ENCODE measurements at places on chromosomes 11 and 22.
A peak's percentile ranks its signal among the peaks of the same experiment; 100 is the strongest.

DNA sequence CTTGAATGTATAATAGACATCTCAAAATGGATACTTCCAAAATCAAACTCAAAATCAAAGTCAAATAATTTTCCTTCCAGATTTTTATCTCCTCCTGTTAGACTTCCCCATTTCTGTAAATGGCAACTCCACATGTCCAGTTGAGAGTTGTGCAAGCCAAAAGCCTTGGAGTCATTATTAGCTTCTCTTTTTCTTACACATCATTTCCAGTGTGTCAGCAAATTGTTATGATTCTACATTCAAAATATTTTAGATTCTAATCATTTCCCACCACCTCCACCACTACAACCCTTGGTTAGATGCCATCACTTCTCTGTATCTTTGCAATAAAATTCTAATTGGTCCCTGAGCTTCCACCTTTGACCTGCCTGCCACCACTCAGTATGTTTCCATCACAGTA lies 155.7 kb downstream of the CNTN5 start:
- no peak for DNase-seq

DNA sequence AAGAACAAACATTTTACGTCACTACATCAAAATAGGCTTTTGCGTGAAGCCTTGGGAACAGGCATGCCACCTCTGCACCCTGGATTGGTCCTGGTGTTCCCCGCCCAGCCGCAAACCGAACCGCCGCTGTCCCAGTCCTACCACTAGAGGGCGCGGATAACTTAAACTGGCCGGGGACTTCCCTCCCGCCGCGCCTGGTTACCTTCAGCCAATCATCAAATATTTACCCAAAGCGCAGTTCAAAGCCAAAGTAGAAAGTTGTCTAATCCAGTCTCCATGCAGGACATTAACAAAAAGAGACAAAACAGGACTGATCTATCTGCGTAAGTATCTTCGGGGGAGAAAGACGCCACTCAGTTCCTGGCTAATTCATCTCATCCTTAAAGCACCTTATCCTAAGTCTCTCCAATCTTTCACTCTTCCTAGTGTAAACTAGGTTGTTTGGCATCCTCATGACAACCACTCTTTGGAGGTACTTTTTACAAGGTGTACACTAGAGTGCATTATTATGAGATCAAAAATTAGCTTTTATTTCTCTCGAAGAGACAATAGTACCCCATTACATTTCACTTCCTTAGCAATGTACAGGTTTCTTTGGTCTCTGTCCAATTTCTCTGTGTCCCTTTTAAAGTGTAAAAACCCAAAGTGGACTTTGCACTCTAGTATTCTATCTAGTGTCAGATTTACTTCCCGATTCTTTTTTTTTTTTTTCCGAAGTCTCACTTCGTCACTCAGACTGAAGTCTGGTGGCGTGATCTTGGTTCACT lies 3.9 kb upstream of the CRY2 start:
- DNase-seq, result peak; percentile 32

- no peak for DNase-seq
Observed at GRCh38 chr11:34915136-34916014, 804 bp downstream of the APIP start.

GRCh38 chr11:72460091-72460647 lies 25.8 kb upstream of the CLPB start:
- no peak for DNase-seq

DNA sequence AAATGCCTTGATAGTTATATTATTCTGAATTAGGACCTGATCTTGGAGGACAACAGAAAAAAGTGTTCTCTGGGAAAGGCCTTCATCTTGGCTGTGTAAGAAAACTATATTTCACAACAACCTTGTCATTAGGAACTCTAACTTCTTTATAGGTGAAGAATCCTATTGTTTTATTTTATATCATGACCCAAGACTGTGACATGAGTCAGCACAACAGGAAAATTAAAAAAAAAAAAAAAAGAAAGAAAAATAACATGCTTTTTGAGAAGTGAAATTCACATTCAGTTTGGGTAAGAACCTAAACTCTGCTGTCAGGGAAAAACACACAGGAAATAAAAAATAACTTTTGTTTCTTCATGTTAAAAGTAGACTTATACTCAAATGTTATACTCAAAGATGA lies 11.7 kb upstream of the FOLR2 start:
- DNase-seq, result no peak

DNA sequence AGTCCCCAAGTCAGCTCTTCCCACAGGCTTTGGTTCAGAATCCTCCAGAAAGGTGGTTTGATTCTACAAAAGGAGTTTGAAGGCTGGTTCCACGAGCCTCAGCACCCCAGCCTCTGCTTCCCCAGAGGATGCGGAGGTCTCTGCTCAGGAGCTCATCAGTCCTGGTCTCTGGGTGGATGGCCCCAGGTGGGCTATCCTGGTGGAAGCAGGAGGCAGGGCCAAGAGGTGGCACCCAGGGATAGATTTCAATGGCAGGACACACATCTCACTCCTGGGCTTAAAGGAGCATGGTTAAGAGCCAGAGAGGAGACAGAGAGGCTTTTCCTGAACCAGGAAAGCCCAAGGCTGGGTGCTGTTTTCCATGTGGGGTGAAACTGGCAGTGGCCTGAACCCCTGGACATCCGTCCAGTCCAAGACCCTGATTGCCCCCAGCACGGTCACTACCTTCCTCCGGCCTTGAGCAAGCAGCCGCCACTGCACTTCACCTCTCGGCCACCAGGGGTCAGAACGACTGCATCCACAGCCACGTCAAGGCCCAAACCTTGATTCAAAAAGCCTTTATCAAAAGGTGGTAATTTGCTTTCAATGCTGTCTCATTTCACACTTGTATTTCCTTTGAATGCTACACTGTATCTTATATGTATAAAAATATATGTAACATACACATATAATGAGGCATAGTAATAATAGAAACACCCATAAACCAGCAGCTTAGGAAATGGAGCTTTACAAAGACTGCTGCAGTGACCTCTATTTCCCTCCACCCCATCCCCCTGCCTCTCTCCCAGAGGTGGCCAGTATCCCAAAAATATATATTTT lies 19.3 kb upstream of the FXYD2 start:
- DNase-seq, result peak; percentile 25

DNA sequence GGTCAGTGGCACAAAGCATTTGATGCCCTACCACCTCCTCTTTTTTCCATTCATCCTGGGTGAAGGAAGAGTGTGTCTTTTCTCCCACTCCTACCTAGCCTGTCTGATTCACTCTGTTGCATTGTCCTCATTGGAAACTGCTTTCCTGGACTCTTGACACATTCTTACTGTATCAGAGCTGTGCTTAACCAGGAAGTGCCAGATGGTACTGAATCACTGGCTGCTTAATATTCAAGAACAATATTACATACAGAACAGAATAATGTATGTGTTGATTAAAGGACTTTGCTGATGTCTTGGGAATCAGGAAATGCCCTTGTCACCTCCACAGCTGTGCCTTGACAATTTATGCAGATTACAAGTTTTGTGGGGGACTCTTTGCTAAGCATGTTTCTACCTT lies 44.4 kb downstream of the SVIP start:
- DNase-seq, result no peak

GRCh38 chr22:26524870-26525269 lies 12.6 kb upstream of the TFIP11 start:
- no peak for DNase-seq

DNA sequence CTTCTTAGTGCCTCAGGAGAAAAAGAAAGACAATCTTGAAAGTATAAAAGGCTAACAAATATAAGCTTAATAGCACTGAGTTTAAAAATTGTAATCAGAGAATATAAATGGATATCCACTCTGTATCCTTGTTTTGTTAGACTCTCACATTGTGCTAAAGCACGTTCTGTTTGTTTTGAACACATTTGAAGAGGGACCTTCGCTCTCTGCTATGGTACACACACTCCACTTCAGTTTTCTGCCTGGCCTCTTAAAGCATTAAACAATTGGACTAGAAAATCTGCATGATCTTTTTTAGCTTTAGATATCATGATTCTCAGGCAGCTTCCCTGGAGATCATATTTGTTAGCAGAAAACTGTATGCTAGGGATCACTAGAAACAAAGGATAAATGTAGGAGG lies 40.3 kb upstream of the PGR start:
- DNase-seq, result no peak

DNA sequence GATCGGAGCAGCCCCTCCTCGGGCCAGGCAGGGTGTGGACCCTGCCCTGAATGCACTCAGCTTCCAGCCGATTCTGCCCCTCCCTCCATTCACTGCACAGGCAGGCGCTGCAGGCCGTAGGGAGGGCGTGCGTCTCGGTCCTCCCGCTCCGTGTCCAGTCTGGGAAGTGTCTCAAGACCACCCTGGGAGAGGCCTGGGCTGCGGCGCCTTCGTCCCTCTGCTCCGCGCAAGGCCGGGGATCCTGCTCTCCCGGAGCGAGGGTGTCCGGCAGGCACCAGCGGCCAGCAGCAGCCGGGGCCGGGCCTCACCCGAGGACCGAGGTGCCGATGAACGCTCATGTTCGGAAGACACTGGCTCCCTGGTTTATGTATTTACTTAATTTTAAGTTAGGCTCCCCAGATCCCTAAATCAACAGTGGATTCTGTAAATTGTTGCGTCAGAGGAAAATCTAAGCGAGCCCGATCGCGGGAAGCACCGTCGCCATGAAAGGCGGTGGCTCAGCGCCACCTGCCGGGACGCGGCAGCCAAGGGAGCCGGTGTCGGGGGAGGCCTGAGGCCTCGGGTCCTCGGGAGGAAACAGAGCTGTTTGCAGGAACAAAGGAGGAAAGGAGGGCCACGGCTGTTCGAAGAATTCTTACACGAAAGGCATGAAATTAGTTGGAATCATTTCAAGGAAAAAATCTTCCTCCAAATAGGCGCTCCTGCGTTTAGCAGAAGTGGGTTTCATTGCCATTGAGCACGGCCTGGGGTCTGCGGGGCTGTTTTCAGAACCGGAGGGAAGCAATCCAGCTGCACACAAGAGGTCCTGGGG lies 195.3 kb downstream of the BRD1 start:
- DNase-seq, result peak; percentile 42

DNA sequence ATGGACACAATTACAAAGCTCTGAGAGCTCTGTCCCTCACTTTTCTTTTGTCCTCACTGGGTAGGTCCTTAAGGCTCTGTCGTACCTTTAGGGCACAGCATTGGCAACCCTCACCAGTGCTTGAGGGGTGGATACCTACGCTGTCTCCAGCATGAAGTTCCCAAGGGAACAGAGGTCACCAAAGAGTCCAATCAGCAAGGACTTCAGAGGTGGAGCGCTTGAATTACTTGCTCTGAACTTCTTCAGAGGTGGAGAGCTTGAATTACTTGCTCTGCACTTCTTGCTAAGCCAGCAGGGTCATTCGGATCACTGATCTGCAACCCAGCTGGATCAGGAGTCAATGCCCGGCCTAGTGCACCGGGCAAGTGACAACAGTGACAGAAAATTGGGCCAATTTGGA lies 35.1 kb downstream of the RRP7A start:
- no peak for DNase-seq

DNA sequence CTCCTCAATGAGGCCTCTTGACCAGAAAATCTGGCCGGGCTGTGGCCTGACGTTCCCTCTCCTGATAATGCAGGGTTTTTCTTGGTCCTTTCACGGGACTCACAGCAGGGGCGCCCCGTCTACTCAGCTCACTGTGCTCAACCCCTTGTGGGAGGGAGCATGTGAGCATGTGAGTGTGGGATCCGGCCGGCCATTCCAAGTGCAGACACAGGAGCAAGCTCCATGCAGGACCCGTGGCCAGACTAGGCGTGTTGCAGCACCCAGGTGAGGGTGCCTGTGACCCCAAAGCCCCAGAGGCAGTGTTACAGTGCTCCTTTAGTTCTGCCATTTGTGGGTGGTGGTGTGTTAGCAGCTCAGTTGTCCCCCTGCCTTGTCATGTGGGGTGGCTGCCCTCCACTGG lies 18.0 kb downstream of the DHCR7 start:
- DNase-seq, result no peak

- no peak for DNase-seq
Observed at GRCh38 chr11:62678433-62678769, 472 bp downstream of the UBXN1 start.

DNA sequence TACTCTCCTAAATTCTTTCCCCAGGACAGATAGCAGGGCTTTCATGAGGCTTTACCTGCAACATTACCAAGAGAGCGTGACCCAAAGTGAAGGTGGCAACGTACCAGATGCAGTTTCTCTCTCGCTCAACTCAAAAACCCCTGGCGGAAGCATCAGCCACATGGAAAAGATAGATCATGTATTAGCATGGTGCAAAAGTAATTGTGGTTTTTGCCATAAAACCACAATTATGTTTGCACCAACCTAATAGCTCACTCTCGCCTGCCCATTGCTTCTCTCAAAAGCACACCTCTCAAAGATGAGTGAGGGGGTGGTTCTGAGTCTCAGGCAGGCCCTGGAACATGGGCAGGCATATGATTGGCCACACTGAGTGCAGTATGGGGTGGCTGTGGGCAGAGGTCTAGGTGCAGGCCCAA lies 7.0 kb downstream of the MS4A6A start:
- no peak for DNase-seq

GRCh38 chr11:109251230-109251629 lies 170.8 kb upstream of the C11orf87 start:
- no peak for DNase-seq

DNA sequence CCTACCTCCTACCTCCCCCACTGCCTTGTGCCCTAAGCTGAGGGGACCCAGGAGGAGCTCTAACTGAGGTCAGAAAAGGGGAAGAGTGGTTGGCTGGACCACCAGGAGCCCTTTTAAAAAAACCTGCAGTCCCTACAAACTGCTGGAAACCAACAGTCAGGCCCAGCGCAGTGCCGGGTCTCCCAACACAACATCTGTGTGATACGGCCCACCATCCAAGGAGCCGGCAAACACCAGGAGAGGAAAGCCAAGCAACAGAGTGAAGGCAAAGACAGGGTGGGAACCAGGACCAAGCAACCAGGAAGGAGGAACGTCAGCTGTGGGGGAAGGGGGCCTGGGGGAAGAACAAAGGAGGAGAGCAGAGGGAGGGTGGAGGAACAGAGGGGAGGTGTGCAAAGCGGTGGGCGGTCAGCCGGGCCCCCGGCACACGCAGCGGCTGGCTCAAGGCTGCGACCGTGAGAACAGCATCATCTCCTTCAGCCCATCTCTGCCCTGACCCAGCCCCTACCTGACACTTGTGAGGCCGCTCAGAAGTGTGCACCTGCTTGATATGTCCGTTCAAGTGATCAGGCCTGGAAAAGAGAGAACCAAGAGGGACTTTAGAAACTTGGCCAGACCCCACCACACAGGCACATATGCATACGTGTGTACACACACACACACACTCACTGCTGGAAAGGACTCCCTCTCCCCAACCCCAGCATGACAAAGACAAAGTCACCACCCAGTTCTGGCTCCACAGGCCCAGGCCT lies 3.6 kb downstream of the PATZ1 start:
- DNase-seq, result no peak

- DNase-seq, result peak; percentile 37
Observed at GRCh38 chr11:76799066-76799804, 16.1 kb downstream of the TSKU start.

Measured in substantia nigra (tissue), 51 donors.